ENCODE measurements at places on chromosomes 6 and 20.

- DNase-seq, result no peak
Observed at GRCh38 chr6:3458706-3459421, 2.0 kb upstream of the SLC22A23 start.

DNA sequence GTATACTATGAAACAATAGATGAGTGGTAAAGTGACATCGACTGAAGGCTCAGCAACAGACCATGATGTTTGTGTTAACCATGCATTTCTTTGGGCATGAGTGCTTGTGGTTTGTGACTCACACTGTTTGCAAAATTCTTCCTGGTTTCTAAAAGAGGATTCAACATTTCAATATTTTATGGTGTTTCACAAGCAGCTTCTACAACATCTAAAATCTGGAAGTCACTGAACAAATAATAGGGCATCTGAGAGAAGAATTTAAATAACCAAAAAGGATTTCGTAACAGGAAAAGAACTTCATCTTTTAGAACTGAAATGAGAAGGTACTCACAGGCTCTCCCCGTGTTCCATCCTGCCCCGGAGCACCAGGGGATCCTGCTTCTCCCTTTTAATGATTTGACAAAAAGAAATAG is 146.2 kb downstream of the COL21A1 start:
- no peak for DNase-seq

DNA sequence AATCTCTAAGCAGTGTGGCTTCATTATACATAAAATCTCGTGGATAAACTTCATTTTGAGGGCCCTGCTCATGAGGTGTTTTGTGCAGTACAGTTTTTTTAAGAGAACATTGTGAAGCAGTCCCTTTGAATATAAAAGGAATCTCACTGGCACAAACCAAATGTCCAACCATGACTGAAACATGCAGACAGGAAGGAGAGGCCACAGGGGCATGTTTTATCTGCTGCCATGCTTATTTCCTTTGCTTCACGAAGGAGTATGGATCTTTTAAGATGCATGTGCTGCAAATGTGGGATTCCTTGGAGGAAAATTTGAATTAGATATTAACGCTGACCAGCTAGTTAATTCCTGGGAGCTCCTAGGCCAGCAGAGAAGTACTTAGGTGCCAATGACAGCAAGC is 192.3 kb downstream of the DST start:
- no peak for DNase-seq

DNA sequence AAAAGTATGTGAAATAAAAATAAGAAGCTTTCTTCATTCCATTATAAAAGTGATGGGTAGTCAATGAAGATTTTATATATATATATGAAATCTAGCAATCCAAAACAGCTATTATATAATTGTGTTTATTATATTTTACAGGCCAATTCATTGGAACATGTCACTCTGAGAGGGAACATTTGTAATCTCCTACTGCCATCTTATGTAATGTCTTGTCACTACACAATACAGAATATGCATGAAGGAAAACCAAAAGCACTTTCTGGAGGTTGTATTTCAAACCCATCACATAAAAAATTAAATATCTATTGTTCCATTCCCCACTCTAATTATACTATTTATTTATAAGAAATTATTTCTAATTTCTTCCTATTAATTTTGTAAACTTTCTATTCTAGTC is 31.5 kb upstream of the IRAK1BP1 start:
- no peak for DNase-seq

- no peak for DNase-seq
Observed at GRCh38 chr6:98797217-98797994, 37.0 kb upstream of the POU3F2 start.

- DNase-seq, result no peak
Observed at GRCh38 chr6:50979171-50979525, 160.5 kb downstream of the TFAP2B start.

DNA sequence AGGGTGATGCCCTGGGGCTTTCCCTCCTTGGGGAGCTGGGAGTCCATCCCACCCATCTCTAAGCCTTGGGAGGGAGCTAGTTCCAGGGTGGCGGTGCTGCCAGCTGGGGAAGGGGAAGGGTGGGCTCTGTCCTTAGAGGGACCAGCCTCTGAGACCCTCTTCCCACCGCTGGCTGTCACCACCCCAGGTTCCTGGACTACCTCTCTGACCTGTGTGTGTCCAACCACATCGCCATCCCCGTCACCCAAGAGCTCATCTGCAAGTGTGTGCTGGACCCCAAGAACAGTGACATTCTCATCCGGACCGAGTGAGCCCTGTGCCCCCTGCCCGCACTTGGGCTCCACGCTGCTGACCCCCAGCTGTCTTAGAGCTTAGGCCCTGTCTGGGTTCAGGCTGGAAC is 43.2 kb downstream of the UQCC2 start:
- no peak for DNase-seq

Measured in BE2C (cell line).